ENCODE measurements at places on chromosomes 1 and 21.

GRCh38 chr1:41894808-41895483, 23.8 kb downstream of the HIVEP3 start:
- DNase-seq, result no peak
- H3K4me1 ChIP-seq, result peaks cover 32% of the 10 kb centered on the region
- no peak overlapping the region for H3K4me3 ChIP-seq

GRCh38 chr1:87064309-87064708, 149.9 kb downstream of the HS2ST1 start:
- H3K4me3 ChIP-seq, result no peak overlapping the region
- H3K27ac ChIP-seq, result no peak overlapping the region
- no peak for DNase-seq
- H3K4me1 ChIP-seq, result no peaks in the 10 kb centered on the region
- H3K36me3 ChIP-seq, result no peaks in the 10 kb centered on the region

DNA sequence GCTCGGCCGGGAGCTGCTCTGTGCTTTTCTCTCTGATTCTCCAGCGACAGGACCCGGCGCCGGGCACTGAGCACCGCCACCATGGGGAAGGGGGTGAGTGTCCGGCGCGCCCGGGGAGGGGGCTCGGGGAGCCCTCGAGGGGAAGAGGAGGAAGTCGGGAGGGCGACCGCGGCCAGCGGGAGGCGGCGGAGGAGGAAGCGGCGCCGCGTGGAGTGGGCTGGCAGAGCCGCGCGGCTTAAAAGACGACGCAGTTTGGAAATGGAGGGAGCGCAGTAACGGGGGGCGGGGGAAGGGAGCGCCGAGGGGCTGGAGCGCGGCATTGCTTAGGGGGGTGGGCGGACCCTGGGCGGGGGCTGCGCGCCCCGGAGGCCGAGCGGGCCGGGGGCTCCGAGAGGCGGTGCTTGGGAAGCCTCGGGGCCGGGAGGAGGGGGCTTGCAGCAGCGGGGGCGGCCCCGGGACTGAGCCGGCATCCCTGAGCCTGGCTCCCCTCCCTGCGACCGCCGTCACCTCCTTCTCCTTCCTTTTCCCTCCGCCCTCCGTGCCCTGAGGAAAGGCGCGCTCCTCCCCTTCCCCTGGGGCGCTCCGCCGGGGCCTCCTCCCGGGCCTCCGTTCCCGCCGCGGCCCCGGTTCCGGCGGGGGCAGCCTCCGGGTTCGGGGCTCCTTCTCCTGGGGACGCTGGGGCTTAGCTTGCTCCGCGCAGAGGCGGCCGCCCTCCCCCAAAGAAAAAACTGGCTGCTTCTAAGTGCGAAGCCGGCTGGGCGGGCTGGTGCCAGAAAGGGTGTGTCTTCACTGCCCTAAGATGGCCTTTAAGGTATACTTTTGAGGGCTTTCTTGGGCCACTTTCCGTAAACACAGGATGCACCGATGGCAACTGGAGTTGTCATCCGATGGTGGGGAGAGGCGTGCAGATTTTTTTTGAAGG, 648 bp downstream of the ATP1A1 start:
- H3K4me1 ChIP-seq, result peaks cover 48% of the 10 kb centered on the region
- no peaks in the 10 kb centered on the region for H3K27me3 ChIP-seq
- DNase-seq, result peak; percentile 19

GRCh38 chr1:227907439-227908015, 40.2 kb downstream of the WNT9A start:
- no peak for DNase-seq
- H3K27me3 ChIP-seq, result no peaks in the 10 kb centered on the region
- H3K27ac ChIP-seq, result no peak overlapping the region
- no peaks in the 10 kb centered on the region for H3K4me1 ChIP-seq
- H3K4me3 ChIP-seq, result no peak overlapping the region

- no peak overlapping the region for H3K4me3 ChIP-seq
- no peaks in the 10 kb centered on the region for H3K27me3 ChIP-seq
- H3K27ac ChIP-seq, result no peak overlapping the region
- DNase-seq, result no peak
- no peaks in the 10 kb centered on the region for H3K4me1 ChIP-seq
- H3K36me3 ChIP-seq, result no peaks in the 10 kb centered on the region
Observed at GRCh38 chr1:159436469-159436868, 3.1 kb upstream of the OR10J1 start.
